Cerebellar nuclear complex (tissue), 1 donor: ENCODE measurements at places on chromosomes 7 and 10.
A peak's percentile ranks its signal among the peaks of the same experiment; 100 is the strongest.

- DNase-seq = no peak
Observed at GRCh38 chr7:130353196-130353595, 8.6 kb downstream of the CPA5 start.

DNA sequence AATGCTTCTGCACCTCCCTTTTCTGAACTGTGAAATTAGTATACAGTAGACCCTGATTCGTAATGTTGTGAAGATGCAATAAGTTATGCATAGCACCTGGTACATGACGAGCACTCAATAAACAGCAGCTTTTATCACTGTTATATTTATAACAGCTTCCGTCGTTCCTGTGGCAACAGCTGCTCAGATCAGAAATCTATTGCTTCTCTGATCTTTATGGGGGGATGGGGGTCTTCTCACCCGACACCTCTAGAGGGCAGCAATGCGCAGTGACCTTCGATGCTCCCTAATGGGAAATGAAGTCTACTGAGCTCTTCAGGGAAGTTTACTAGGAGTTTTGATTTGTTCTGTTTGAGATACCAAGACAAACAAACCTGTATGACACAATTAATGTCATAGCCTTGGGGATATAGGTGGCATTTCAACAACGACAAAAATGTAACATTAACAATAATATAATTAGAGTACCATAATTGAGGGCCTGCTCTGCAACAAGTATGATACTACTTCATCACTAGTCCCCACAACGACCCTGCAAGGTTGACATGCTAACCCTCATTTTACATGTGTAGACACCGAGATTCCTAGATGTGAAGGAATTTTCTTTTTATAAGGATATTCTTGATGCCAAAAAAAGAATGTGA is 289.6 kb downstream of the SFMBT2 start:
- DNase-seq = no peak

DNA sequence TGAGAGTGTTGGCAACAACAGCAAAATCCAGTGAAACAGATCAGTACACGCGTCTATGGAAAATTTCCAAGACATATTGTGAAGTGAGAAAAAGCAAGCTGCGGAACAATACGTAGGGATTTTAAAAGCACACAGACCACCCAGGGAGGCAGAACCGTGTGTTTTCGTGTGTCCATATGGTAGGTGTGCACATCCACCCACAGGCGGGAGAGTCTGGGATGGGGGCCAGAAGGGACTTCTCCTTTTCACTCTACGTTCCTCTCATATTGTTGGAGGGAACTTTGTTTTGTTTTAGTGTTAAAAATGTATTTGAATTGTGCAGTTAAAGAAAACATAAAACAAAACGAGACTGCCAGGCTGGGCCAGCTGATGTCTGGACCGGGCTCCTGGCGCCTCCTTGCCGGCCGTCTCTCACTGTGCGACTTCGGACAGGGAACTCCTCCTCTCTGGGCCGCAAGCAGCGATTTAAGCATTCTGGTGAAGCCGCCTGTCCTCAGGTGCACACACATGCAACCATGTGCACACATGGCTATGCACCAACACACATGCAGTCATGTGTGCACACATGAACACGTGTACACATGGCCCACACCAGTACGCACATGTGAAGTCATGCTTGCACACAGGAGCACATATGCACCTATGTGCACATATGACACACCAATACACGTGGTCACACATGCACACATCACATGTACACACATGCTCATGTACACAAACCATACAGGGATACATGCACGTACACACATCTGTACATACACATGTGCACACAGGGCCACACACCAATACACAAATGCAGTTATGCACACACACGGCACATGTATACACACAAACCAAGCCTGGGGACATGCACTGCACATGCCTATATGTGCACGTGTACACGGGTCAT is 141.1 kb downstream of the ELFN1 start:
- no peak for DNase-seq

GRCh38 chr10:28678687-28679457 is 1.6 kb downstream of the BAMBI start:
- DNase-seq = no peak

DNA sequence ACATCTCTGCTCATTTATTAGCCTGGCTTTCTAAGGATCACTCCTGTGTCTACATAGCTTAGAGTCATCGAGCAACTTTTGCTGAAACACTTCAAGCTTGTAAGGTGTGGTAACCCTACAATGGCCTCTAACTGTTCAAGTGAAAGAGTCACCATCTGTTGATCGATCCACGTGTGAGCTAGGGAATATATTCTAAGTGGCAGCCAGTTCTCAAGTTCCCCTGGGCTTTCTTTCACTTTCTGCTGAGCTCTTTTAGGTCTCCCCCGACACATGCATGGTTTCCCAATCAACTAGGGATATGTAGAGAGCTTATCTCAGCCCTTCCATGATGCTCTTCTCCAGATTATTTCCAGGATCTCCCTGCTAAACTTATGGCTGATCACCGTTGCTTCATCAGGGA is 15.5 kb downstream of the AOAH start:
- DNase-seq = no peak

GRCh38 chr7:42128703-42129102 is 108.3 kb downstream of the GLI3 start:
- no peak for DNase-seq

DNA sequence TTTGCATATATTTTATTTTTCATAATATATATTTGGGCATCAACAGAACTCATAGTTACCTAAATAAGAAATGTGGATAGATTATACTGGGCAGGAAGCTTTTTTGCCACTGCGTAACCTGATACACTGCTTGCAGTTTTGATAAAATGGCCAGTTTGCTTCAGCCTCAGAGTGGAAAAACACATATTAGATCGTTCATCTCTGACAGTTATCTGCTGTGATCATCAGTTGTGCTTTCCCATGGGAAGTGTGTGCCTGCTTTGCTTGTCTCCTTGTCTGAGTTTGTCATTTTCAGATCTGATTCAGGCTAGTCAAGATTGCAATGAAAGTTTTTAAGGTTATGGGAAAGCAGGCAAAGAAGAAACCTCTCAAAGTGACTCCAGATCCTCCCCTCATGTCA is 54.0 kb downstream of the ADAM12 start:
- no peak for DNase-seq

- DNase-seq = peak; percentile 6
Observed at GRCh38 chr10:78004215-78005026, 24.9 kb downstream of the POLR3A start.

DNA sequence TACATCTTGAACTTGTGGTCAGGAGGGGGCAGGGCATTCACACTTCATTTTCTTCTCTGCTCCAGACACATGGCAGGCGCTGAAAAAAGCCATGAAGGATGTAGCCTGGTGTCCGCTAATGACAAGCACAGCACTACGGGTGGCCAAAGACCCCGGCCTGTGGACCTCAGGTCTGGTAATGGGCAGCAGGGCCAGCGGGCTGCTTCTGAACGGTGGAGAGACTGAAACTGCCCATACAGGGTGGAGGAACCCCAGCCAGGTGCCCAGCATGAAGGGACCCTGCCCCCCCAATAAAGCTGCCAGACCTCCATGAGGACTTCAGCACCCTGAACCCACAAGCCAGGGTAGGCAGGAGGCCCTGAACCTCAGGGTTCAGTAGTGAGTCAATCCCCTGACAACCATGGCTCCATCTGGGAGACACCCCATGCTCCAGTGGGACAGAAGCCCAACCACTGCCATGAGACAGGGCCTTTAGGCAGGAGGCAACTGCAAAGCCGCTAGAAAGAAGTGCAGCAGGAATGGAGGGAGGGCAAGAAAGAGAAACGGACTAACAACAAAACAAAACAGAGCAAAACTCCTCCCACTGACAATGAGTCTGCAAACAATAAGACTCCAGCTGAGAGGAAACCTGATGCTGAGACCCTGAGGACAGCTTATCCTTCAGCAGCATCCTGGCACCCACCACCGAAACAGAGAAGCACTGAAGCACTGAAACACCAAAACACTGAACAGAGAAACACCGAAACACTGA is 140.2 kb upstream of the PPP2R2D start:
- no peak for DNase-seq

- DNase-seq = no peak
Observed at GRCh38 chr7:80644054-80644453, 5.6 kb downstream of the CD36 start.

- DNase-seq = no peak
Observed at GRCh38 chr7:77727936-77728701, 31.9 kb downstream of the RSBN1L start.

DNA sequence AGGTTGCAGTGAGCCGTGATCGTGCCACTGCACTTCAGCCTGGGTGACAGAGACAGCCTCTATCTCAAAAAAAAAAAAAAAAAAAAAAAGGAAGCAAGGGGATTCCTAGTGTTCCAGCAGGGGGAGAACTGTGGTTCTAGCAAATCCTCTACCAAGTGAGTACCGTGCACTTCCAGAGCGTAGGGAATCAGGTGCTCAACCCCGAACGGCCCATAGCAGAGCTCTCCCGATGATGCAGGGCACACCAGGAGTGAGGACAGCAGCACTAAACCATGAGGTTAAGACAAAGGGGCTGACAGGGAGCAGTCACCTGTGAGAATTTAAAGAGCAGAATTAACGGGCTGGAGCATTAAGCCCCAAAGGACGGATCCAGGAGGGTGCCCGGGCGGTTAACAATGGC is 173.6 kb downstream of the PTPRN2 start:
- DNase-seq = no peak

DNA sequence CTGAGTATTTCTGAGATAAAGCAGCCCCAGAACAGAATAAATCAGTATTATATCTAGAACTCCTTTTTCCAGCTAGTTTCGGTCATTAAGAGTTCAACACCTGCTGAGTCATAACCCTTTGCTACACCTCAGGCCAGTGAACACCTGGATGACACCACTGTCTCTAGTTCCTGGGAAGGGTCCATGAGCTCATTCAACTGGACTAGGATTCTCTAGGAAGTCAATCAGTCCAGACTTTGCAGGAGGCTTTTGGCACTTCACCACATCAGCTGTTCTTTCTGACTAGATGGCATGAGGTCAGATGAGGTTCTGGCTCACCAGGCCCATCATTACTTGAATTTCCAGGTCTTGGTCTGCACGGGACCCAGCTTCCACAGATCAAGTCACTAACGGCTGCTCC is 11.7 kb downstream of the SLC39A12 start:
- no peak for DNase-seq

DNA sequence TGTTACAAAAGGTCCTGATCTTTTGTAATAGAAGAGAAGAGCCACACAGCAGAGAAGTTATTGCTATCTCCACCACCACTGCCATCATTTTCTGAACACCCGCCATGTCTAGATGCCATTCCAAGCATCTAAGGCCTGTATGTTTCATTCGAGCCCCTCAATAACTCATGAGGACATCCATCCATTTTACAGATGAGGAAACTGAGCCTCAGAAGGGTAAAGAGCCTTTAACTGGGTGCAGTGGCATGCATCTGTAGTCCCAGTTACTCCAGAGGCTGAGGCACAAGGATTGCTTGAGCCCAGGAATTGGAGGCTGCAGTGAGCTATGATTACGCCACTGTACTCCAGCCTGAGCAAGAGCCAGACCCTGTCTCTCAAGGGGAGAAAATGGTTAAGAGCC is 39.3 kb downstream of the UBE2H start:
- no peak for DNase-seq

GRCh38 chr10:70969188-70969587 is 80.8 kb upstream of the PCBD1 start:
- no peak for DNase-seq

GRCh38 chr7:34136698-34137097 is 231.4 kb downstream of the BMPER start:
- DNase-seq = no peak

- no peak for DNase-seq
Observed at GRCh38 chr7:124032369-124033094, at the start of gene TMEM229A. Gene TMEM229A (minus strand): TSS chr7:124033067. CDS start chr7:124033003, 64 bp downstream.
